ENCODE measurements at places on chromosomes 16 and 17. TPM values are rescaled to one million over a fixed set of nuclear protein-coding genes. Genes with fewer than 3 reads are reported as not detected.

DNA sequence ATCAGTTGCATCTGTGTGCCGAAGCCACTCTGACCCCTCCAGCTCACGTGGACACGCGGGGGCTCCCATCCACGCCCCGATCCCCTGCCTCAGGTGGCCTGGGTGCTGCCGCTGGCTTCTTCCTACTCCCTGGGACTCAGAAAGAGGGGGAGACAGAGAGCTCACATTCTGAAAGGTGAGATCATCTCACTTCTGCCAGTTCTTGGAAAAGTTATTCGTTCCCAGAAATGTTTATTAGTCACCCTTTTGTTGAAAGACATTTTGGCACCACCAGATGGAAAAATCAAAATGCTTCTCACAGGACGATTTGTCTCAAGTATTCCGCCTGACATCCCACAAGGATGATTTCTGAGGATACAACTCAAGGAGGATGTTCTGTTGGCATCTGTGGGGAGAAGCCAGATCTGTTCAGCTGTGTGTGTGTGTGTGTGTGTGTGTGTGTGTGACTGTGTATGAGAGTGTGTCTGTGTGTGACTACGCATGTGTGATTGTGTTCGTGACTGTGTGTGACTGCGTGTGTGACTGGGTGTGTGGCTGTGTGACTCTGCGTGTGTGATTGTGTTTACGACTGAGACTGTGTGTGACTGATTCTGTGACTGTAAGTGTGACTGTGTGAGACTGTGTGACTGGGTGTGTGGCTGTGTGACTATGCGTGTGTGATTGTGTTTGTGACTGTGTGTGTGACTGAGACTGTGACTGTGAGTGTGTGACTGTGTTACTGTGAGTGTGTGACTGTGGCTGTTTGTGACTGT is 207.3 kb downstream of the NTN1 start:
- peak; percentile 98 for DNase-seq

GRCh38 chr16:84689111-84689510 is 10.7 kb upstream of the USP10 start:
- peak; percentile 95 for DNase-seq

- DNase-seq: no peak
These were observed 129.5 kb downstream of the ANKRD11 start for GRCh38 chr16:89360760-89361435.

Gene AKTIP
- 28.0 TPM for polyA plus RNA-seq

Gene RRAD
- 7.8 TPM for polyA plus RNA-seq

Gene KRT34
- polyA plus RNA-seq: 1.00 TPM

Gene TMEM220
- 2.8 TPM for polyA plus RNA-seq

Gene TBX21
- polyA plus RNA-seq: not detected

Data from fibroblast of lung (primary cell).